Osteoblast (primary cell): ENCODE measurements at places on chromosomes 11 and 22.

- DNase-seq, result peak; percentile 91
- no peaks in the 10 kb centered on the region for H3K36me3 ChIP-seq
- no peaks in the 10 kb centered on the region for H3K27me3 ChIP-seq
- H3K4me3 ChIP-seq, result no peak overlapping the region
Observed at GRCh38 chr22:42969348-42969975, 45.5 kb downstream of the PACSIN2 start.

- peaks cover 59% of the 10 kb centered on the region for H3K4me1 ChIP-seq
- peaks cover 8% of the 10 kb centered on the region for H3K36me3 ChIP-seq
- no peaks in the 10 kb centered on the region for H3K27me3 ChIP-seq
- peak overlapping the region; percentile 86 for H3K4me3 ChIP-seq
Observed at GRCh38 chr11:67268081-67268961, 2.0 kb downstream of the GRK2 start.

GRCh38 chr22:42725606-42726355, 5.1 kb upstream of the A4GALT start:
- H3K27me3 ChIP-seq, result peaks cover 3% of the 10 kb centered on the region
- peak; percentile 13 for DNase-seq
- H3K27ac ChIP-seq, result no peak overlapping the region
- no peak overlapping the region for H3K4me3 ChIP-seq

- no peak overlapping the region for H3K27ac ChIP-seq
- H3K36me3 ChIP-seq, result peaks cover 64% of the 10 kb centered on the region
- H3K27me3 ChIP-seq, result no peaks in the 10 kb centered on the region
- DNase-seq, result no peak
- H3K4me3 ChIP-seq, result no peak overlapping the region
Observed at GRCh38 chr11:43403357-43404231, 44.9 kb downstream of the TTC17 start.

GRCh38 chr11:75351791-75352587, 528 bp upstream of the ARRB1 start:
- H3K27ac ChIP-seq, result no peak overlapping the region
- no peaks in the 10 kb centered on the region for H3K36me3 ChIP-seq
- H3K4me3 ChIP-seq, result peak overlapping the region; percentile 78
- no peaks in the 10 kb centered on the region for H3K27me3 ChIP-seq

DNA sequence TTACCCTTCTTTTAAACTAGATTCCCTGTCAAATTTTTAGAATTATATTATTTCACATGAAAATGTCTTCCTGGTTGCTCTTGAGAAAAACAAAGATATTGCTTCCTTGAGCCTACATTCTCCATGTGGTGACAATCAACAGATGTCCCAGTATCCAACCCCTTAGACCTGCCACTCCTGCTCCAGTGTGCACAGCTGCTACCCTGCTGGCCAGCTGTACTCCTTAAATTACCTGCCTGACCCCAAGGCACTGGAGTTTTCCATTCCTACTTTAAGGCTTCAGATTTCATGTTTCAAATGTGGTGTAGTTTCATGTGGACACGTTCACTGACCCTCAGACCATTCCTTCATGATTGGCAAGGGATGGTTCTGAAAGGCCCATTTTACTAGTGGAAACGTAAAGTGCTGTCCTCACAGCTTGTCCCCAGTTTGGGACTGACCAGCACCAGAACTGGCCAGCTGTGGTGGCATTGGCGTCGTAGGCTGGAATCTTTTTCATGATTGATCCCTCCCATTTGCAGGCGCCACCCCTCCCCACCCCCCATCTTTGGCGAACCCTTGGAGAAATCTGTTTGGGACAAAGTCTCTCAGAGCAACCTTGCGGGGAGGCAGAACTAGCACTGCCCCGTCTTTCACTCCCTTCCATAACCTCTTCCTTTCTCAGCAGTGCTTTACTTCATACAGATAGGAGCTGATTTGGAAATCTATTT, 123.5 kb downstream of the DBX1 start:
- H3K36me3 ChIP-seq, result peaks cover 19% of the 10 kb centered on the region
- H3K27me3 ChIP-seq, result no peaks in the 10 kb centered on the region
- H3K4me3 ChIP-seq, result no peak overlapping the region
- no peak for DNase-seq
- H3K27ac ChIP-seq, result peak overlapping the region; percentile 84
- peaks cover 21% of the 10 kb centered on the region for H3K4me1 ChIP-seq

- DNase-seq, result no peak
- no peaks in the 10 kb centered on the region for H3K4me1 ChIP-seq
Observed at GRCh38 chr22:34800260-34800980, 265.5 kb upstream of the ISX start.

DNA sequence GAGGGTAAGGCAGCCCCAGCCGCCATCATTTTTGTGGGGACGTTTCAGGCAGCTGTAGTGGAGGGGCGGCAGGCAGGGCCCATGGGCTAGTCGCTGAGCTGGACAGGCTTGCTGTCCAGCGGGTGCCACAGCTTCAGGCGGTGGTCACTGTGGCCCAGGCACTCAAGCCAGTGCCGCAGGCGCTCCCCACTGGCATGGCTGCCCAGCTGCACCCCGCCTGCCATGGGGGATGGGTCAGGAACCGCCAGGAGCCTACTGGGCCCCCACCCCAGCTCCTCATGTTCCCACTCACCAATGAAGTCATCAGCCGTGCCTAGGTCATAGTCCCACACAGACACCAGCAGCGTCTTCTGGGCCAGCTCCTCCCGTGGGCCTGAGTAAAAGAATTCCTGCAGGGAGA, 6.0 kb downstream of the NDUFV1 start:
- no peak overlapping the region for H3K4me3 ChIP-seq
- no peak for DNase-seq
- peaks cover 23% of the 10 kb centered on the region for H3K27me3 ChIP-seq
- H3K4me1 ChIP-seq, result peaks cover 9% of the 10 kb centered on the region
- no peak overlapping the region for H3K27ac ChIP-seq

DNA sequence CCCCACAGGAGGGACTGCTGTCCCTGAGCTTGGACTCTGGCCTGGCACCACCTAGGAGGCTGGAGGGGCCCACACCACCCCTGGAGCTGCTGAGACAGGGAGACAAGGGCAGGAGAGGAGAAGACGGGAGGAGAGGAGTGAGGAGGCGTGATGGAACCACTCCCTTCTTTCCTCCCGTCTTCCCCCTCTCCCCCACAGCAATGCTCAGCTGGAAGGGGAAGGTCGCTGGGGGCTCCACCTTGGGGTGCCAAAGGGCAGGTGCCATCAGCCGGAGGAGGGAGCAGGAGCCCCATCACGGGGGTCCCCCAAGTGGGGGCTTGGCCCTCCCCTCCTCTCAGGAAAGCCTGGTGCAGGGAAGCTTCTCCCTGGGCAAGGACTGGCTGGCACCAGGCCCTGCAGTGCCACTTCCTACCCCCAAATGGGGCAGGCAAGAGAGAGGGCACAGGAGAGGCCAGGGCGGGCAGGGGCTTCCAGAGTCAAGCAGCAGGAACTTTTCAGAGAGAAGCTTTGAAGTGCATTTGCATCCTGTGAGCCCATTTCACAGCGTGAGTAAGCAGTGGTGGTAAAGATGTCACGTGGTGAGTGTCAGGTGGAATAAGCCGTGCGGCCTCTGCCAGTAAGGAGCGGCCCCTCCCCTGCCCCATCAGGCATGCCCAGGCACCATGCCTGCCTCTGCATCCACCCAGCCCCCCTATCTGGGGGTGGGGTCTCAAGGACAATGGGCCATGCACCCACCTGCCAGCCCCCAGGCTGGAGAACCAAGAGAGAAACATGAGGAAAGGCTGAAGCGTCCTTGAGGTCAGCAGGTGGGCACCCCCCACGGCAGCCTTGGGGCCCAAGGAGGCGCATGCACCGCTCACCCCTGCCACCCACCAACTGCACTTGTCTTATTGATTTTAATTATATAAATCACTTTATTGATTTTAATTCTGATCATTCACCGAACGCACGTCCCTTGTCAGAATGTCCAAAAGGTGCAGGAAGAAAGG, 4.9 kb downstream of the IGF2 start:
- H3K36me3 ChIP-seq, result no peaks in the 10 kb centered on the region
- peak; percentile 84 for DNase-seq
- H3K27me3 ChIP-seq, result peaks cover 33% of the 10 kb centered on the region
- no peak overlapping the region for H3K27ac ChIP-seq
- H3K4me3 ChIP-seq, result no peak overlapping the region

DNA sequence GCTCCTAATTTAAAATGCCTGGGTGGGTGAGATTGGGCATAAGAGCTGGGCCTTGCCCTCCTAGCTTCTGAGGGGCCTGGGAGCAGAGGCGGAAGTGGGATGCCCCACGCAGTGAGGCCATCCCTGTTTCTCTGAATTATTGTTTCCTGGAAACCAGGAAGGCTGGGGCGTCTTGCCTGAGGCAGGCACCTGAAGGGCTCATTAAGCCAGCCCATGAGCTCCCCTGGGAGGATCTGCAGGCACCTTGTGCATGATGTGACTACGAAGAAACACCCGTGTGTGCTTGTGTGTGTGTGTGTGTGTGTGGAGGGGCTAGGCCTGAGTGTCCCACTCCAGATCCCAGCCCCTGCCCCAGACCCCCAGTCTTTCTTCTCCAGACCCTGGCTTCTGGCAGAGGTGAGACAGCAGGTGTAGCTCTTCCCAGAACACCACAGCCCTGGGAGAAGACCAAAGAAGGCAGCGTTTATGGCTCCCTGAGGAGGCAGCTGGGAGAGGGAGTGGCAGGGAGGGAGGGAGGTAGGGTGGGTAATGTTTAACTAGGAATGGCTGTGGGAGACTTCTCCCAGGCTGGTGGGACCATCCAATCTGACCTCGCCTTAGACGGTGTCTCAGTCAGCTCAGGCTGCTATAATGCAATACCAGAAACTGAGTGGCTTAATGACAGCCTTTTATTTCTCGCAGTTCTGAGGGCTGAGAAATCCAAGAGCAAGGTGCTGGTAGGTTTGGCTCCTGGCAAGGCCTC, 2.1 kb upstream of the BATF2 start:
- no peak overlapping the region for H3K4me3 ChIP-seq
- DNase-seq, result no peak
- H3K4me1 ChIP-seq, result peaks cover 9% of the 10 kb centered on the region
- H3K27ac ChIP-seq, result no peak overlapping the region
- no peaks in the 10 kb centered on the region for H3K27me3 ChIP-seq

GRCh38 chr22:40504285-40505249, 132.0 kb downstream of the MRTFA start:
- peaks cover 21% of the 10 kb centered on the region for H3K4me1 ChIP-seq
- no peak overlapping the region for H3K27ac ChIP-seq
- DNase-seq, result peak; percentile 58
- H3K27me3 ChIP-seq, result no peaks in the 10 kb centered on the region

- no peak overlapping the region for H3K27ac ChIP-seq
- H3K36me3 ChIP-seq, result no peaks in the 10 kb centered on the region
- peaks cover 11% of the 10 kb centered on the region for H3K4me1 ChIP-seq
- peak; percentile 71 for DNase-seq
Observed at GRCh38 chr11:118933486-118933885, 7.8 kb upstream of the BCL9L start.
